ENCODE measurements at places on chromosomes 7 and 10.

- DNase-seq: no peak
Observed at GRCh38 chr7:118033273-118033672, 150.7 kb upstream of the LSM8 start.

- DNase-seq: no peak
Observed at GRCh38 chr7:31043051-31043471, 9.0 kb upstream of the ADCYAP1R1 start.

DNA sequence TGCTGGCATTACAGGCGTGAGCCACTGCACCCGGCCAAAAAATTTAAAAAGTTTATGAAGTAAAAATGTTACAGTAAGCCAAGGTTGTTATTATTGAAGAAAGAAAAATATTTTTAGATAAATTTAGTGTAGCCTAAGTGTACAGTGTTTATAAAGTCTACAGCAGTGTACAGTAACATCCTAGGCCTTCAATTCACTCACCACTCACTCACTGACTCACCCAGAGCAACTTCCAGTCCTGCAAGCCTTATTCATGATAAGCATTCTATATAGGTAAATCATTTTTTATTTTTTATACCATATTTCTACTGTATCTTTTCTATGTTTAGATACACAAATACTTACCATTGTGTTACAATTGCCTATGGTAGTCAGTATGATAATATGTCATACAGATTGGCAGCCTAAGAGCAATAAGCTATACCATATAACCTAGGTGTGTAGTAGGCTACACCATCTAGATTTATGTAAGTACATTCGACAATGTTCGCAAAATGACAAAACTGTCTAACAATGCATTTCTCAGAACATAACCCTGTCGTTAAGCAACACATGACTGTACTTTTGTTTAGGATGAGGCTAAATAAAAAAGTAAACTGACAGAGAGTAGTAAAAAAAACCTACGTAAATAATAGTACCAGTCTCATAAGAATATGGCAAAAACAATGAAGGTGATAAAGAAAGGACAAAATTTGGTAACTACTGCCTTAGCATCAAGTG, 77.8 kb upstream of the FAM133B start:
- no peak for DNase-seq

GRCh38 chr10:101576211-101576863, 11.7 kb downstream of the POLL start:
- DNase-seq: no peak

- DNase-seq: no peak
Observed at GRCh38 chr7:20140291-20141001, 76.7 kb downstream of the MACC1 start.
